ENCODE measurements at places on chromosomes 4 and X.

DNA sequence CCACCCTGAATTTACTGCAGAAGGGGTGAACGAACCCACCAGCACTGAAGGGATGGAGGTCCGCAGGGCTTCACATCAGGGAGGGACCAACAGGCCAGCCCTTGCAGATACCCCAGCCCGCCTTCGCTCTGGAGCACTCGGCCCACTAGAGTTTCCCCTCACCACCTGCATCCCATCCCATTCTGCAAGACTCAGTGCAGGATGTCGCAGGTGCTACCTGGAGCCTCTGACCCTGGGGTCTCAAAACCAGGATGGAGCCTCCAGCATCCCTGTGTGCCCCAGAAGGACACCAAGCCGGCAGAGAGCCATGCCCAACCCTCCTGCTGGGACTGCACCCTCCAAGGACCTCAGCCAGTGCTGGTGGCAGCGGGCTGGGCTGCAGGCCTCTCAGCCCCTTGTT, 57.6 kb upstream of the ADRA2C start:
- DNase-seq = no peak

DNA sequence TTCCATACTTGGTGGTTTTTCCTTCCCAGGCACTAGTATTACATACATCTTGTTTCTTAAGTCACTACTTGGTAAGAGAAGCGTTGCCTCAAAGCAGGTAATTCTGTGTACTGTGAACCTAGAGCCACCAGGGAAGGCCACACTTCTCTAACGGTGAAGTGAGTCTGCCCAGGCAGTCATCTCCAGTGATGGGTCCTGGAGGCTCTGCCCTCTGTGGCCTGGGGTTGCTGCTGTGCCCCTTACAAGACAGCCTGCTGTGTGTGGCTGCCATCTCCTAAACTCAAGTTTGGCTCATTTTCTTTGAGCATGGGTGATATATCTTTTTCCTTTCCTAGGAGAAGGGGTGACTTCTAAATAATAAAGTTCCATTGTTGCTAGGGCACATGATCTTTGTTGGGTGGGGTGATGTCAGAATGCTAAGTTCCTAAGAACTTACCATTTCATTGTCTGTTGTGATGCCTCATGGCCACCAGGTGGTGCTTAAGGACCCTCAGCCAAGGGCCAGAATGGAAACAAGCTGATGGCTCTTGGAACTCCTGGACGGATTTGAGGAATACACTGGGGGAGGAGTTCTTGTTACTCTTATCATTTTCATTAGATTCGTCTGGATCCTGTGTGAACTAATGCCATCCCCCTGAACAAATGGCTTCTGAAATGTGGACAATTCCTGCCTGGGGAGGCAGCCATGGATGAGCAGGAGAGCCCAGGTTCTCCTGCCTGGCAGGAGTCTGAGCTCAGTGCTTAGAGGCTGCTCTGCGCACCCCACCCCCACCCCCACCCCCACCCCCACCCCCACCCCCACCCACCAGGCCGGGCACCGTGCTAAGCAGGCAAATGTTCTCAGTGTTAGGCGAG, 41.1 kb upstream of the WDR1 start:
- peak; percentile 69 for DNase-seq

GRCh38 chr4:40412866-40413795, 78.0 kb downstream of the CHRNA9 start:
- DNase-seq = no peak

- no peak for DNase-seq
Observed at GRCh38 chr4:86506591-86506990, 87.5 kb upstream of the PTPN13 start.

GRCh38 chrX:136659174-136659573, 11.2 kb downstream of the CD40LG start:
- DNase-seq = no peak

GRCh38 chr4:13534344-13535063, 9.8 kb downstream of the NKX3-2 start:
- no peak for DNase-seq

GRCh38 chr4:41065434-41066006, 148.8 kb downstream of the APBB2 start:
- DNase-seq = no peak

DNA sequence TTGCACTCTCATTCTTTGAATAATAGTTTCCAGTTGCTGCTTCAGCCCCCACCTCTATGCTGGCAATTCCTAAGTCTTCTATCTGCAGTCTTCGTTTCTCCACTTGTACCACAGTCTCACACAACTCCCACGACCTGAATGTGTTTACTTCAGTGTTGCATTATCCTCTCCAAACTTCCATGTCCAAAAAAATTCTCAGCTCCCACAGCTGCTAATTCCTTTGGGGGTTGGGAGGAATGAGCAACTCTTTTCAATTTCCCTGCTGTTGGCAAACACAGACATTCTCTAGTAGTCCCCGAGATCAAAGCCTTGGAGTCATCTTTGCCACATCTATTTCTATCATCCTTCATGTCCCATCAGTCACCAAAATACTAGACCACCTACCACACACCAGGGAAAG, 14.4 kb upstream of the CDS1 start:
- peak; percentile 6 for DNase-seq

GRCh38 chr4:121951521-121952110, at the start of gene TRPC3:
TRPC3 (minus strand) TSS chr4:121952060; CDS start chr4:121951680, 380 bp downstream.
- DNase-seq = peak; percentile 15

DNA sequence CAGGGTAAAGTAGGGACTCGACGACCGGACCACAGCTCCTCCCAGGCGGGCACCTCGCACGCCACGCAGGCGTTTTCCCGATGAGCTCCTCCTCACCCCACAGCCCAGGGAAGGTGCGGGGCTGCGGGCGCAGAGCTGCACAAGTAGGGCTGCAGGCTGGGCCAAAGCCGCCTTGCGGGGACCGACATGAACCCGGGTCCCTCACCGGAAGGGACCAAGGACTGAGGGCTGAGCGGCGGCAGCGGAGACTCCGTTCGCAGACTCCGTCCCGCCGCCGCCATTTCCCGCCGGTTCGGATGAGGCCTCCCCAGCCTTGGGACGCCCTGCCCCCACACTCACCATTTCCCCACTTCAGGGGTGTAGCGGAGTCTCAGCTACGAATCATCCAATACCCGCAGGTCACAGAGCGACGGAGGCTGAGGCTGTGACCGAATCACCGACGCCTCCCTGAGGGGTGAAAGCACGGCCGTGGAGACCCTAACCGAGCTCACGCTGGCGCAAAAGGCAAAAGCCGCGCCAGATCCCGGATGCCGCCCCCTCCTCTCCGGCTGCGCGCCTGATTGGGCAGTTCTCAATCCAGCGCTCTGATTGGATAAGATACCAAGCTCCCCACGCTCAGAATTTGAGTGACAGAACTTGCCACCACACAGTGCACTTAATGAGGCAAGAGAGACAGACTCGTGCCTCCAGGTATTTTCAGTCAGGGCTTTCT, at the start of gene ZNF732:
Gene ZNF732, minus strand, starts transcription at position 506 of the 712 bp plus-strand sequence. Its CDS starts 164 bp downstream, at position 342.
- DNase-seq = peak; percentile 62

Measured in fibroblast of gingiva (primary cell).